ENCODE measurements at places on chromosomes 2 and 18. TPM values are rescaled to one million over a fixed set of nuclear protein-coding genes. Genes with fewer than 3 reads are reported as not detected.

Gene CD8A
- 0.16 TPM for total RNA-seq

Gene NTSR2
- total RNA-seq, result not detected

Gene KRTCAP3
- 0.93 TPM for total RNA-seq

- no peak for DNase-seq
- no peaks in the 10 kb centered on the region for H3K36me3 ChIP-seq
- no peaks in the 10 kb centered on the region for H3K27me3 ChIP-seq
- no peaks in the 10 kb centered on the region for H3K4me1 ChIP-seq
- H3K4me3 ChIP-seq, result no peak overlapping the region
- no peak overlapping the region for H3K27ac ChIP-seq
Measured at GRCh38 chr2:62440281-62440946, 65.6 kb downstream of the TMEM17 start.

DNA sequence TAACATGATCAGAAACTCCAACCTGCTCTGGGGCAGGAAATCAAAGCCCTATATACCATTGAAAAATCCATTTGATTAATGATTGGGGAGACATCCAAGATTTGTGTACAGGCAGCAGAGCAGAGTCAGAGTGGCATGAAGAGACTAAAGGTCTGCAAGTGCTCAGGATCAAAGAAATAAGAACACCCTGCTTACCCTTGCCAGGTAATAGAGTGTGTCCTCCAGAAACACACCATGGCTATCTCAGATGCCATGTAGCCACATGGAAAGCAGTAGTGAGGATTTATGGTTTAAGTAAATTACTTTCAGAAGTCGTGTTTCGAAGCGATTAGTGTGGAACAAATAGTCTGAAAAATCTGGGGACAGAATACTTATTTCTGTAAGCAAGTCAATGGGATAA lies 592.9 kb downstream of the SUCLG1 start:
- H3K4me3 ChIP-seq, result no peak overlapping the region
- no peaks in the 10 kb centered on the region for H3K27me3 ChIP-seq

Gene AUP1
- total RNA-seq, result 112 TPM

- H3K4me3 ChIP-seq, result no peak overlapping the region
- DNase-seq, result no peak
- no peak overlapping the region for H3K27ac ChIP-seq
- no peaks in the 10 kb centered on the region for H3K4me1 ChIP-seq
- no peaks in the 10 kb centered on the region for H3K36me3 ChIP-seq
- H3K27me3 ChIP-seq, result no peaks in the 10 kb centered on the region
Measured at GRCh38 chr2:103445347-103445746, 683.5 kb downstream of the TMEM182 start.

Gene FAM237A
- total RNA-seq, result not detected

DNA sequence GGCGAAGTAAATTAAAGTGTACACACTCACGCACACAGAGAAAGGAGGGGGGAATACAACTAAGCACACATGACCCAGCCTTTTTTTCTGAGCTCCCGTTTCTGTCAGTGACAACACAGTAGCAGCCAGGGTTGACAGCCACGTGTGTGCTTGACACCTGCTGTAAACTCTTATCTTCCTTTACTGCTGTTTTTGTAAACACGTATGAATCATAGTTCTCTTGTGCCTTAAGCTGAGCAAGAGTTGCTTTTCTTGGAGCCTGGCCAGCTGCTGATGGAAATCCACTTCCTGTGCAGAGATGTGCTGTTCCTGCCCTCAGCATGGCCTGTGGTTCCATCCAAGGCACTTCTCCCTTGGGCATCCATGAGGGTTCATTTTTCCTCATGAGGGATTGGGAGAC lies 561.9 kb downstream of the GALR1 start:
- H3K4me3 ChIP-seq, result no peak overlapping the region
- no peaks in the 10 kb centered on the region for H3K27me3 ChIP-seq
- no peak overlapping the region for H3K27ac ChIP-seq
- no peaks in the 10 kb centered on the region for H3K36me3 ChIP-seq
- no peak for DNase-seq
- H3K4me1 ChIP-seq, result no peaks in the 10 kb centered on the region

GRCh38 chr2:224951723-224952481 lies 90.4 kb downstream of the DOCK10 start:
- H3K36me3 ChIP-seq, result no peaks in the 10 kb centered on the region
- H3K27ac ChIP-seq, result no peak overlapping the region
- no peaks in the 10 kb centered on the region for H3K4me1 ChIP-seq

DNA sequence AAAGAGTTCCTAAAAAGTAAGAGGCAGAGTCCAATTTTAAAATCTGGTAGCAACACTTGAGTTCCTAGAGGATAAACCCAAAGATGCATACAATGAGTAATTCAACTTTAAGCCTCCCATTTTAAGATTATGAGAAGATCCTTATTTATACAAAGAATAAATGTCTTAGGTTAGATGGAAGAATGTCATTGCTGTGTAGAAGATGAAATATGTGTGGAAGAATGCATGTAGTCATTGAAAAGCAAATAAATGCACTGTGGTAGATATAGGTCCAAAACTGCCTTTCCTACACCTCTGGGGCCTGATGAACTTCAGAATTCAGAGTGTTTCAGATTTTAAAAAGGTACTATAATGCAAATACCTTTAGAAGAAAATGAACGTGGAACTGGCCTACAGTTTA lies 58.7 kb upstream of the LRP1B start:
- H3K27me3 ChIP-seq, result no peaks in the 10 kb centered on the region
- no peaks in the 10 kb centered on the region for H3K36me3 ChIP-seq
- H3K4me1 ChIP-seq, result no peaks in the 10 kb centered on the region
- DNase-seq, result no peak

- no peaks in the 10 kb centered on the region for H3K27me3 ChIP-seq
- no peaks in the 10 kb centered on the region for H3K4me1 ChIP-seq
- no peak for DNase-seq
- H3K4me3 ChIP-seq, result no peak overlapping the region
- H3K36me3 ChIP-seq, result no peaks in the 10 kb centered on the region
Measured at GRCh38 chr2:221601376-221601775, 29.3 kb upstream of the EPHA4 start.

DNA sequence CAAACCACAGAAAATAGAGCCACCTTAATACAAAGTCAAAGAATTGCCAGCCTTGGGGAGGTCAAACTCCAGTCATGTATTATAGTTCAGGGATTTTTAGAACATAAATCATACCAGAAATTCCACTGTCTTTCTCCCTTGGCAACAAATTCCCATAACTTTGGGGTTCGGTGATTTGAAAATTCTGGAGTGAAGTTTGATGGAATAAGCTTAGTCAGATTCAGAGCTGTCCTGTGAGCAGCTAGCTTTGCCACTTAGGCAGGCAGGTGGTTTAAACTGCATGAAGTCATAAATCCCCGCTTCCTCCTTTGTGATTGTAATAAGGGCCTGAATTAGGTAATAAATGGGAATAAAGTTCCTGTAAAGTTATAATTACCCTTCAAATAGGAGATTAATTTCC lies 457.0 kb upstream of the HNMT start:
- H3K27me3 ChIP-seq, result no peaks in the 10 kb centered on the region
- H3K36me3 ChIP-seq, result no peaks in the 10 kb centered on the region
- no peaks in the 10 kb centered on the region for H3K4me1 ChIP-seq
- DNase-seq, result no peak
- H3K27ac ChIP-seq, result no peak overlapping the region

GRCh38 chr2:11128243-11128951 lies 26.9 kb upstream of the SLC66A3 start:
- no peaks in the 10 kb centered on the region for H3K36me3 ChIP-seq
- no peak overlapping the region for H3K27ac ChIP-seq
- H3K4me1 ChIP-seq, result peaks cover 11% of the 10 kb centered on the region
- H3K4me3 ChIP-seq, result no peak overlapping the region
- H3K27me3 ChIP-seq, result no peaks in the 10 kb centered on the region

Gene CENPA
- not detected for total RNA-seq

GRCh38 chr2:152585830-152586484 lies 131.3 kb downstream of the PRPF40A start:
- H3K27me3 ChIP-seq, result no peaks in the 10 kb centered on the region
- DNase-seq, result peak; percentile 38
- H3K4me1 ChIP-seq, result peaks cover 31% of the 10 kb centered on the region
- peak overlapping the region; percentile 69 for H3K27ac ChIP-seq

Gene ANKRD30BL
- not detected for total RNA-seq

Gene MATN3
- 0.26 TPM for total RNA-seq

Gene SLC4A5
- 0.24 TPM for total RNA-seq

DNA sequence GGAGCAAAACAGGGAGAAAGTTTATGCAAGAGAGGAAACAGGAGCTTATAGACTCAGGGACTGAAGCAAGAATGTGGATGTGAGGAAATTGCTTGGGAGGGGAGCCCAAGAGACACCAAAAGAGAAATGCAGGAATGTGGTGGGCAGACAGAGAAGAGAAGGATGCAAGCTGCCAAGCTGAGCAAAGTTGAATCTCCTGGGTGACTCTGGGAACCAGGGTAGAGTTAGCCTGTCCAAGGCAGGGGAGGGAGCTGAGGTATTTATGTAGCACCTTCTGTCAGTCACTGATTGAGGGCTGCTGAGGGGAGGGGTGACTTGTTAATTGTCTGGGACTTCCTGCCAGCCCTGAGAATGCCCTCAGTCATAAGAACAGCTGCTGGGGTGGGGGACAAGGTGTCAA lies 464.3 kb downstream of the NBAS start:
- H3K27me3 ChIP-seq, result no peaks in the 10 kb centered on the region
- H3K4me1 ChIP-seq, result no peaks in the 10 kb centered on the region
- no peak for DNase-seq

Gene IL1R2
- 5.0 TPM for total RNA-seq

GRCh38 chr2:15159751-15160177 lies 401.4 kb downstream of the NBAS start:
- H3K27ac ChIP-seq, result no peak overlapping the region
- H3K4me1 ChIP-seq, result no peaks in the 10 kb centered on the region
- H3K27me3 ChIP-seq, result no peaks in the 10 kb centered on the region
- no peak for DNase-seq

- no peak for DNase-seq
- H3K27me3 ChIP-seq, result no peaks in the 10 kb centered on the region
- H3K4me1 ChIP-seq, result peaks cover 13% of the 10 kb centered on the region
- H3K36me3 ChIP-seq, result no peaks in the 10 kb centered on the region
Measured at GRCh38 chr2:42979416-42979869, 187.1 kb upstream of the HAAO start.

Gene SKOR2
- not detected for total RNA-seq

DNA sequence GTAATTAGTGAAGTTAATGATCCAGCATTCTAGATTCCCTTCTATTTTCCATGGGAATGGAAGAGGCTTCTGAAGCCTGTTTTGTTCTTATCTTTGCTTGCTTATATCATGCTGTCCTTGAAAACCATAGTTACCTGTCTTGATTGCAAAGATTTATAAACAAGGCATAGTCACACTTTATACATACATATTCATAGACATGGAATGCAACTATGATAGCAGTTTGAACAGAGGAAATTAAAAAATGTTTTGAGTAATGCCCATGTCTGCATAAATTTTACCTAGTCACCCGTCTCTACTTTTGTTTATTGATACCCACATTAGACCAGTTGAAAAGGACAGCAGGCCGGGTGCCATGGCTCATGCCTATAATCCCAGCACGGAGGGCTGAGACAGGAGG lies 289.0 kb downstream of the PTPRM start:
- peaks cover 28% of the 10 kb centered on the region for H3K4me1 ChIP-seq
- DNase-seq, result no peak
- no peak overlapping the region for H3K4me3 ChIP-seq
- no peak overlapping the region for H3K27ac ChIP-seq
- no peaks in the 10 kb centered on the region for H3K36me3 ChIP-seq
- H3K27me3 ChIP-seq, result no peaks in the 10 kb centered on the region
